H9 (cell line): ENCODE measurements at places on chromosomes 16 and 17. TPM values are rescaled to one million over a fixed set of nuclear protein-coding genes. Genes with fewer than 3 reads are reported as not detected.

- DNase-seq = no peak
Measured at GRCh38 chr17:57236686-57237299, 19.5 kb upstream of the MSI2 start.

DNA sequence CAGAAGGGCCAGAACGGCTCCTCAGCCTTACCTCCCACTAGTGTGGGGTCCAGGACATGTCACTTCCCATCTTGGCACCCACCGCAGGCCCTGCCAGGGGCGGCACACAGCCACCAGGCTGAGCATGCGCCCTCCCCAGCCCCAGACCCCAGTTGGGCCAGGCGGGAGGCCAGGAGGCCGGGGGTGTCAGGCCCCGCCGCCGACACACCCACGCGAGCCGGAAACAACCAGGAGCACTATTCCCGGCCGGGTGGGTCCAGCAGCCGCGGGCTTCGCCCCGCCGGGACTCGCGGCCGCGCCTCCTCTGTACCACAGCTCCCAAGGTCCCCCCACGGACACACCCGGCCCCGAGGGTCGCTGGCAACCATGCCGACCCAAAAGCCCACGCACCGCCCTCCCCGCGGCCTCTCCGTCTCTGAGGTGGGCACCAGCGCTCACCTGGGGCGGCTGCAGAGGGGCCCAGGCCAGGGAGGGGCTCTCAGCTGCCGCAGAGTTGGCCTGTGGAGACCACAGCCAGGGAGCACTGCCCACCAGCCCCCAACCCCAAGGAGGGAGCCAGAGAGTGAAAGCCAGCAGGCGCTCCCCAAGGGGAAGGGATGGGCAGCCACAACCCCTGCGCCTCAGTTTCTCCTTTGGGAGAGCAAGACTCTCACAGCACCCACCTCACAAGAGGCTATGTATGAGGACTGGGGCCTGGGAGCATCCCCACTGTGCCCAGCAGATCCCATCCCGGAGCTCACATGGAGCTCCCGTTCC lies 18.0 kb downstream of the B9D1 start:
- DNase-seq = peak; percentile 29

DNA sequence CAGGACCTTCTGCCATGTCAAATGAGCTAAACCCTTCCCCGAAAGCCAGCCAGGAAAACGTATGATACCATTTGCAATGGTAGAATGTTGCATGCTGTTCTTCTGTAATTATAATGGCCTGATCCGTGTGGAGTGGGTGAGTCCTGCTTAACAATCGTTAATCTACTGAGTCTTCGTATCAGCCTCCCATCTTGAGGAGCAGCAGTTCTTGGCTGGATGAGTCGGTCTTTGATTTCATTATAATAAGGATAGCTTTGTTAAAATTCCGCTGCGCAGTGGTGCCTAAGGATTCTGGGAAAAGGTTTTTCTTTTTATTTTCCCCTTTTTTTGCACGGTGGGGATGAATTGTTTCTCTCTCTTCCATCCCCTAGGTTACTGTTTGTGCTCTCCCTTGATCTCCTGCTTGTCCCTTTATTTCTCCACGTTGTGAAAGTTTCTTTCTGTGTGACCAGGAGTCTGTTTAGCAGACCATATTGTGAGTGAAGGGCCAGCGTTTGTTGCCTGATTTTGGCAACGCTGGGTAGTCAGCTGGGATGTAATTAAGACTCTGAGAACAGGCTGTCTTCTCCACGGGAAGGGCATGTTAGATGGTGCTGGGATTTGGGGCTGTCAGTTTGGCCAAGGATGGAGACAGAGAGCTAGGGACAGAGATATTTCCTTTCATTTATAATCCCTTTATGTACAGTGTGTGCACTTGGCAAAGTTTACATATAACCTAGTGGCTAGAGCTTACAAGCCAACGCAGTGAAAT lies 263.0 kb downstream of the FTO start:
- no peak for DNase-seq

DNA sequence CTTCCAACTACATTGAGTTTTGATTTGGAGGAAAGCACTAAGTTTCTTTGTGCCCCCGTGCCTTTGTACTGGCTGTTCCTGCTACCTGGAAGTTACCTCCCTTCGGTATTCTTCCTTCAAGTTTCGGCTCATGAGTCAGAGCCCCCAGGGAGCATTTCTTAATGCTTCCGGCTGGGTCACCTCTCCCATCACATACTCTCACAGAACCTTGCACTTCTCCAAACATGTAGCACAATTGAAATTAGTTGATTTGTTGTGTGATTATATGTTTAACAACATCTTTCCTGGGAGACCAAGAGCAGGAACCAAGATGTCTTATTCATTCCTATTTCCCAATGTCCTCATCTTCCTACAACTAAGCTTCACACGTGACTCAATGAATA lies 158.6 kb upstream of the CDH5 start:
- no peak for DNase-seq

DNA sequence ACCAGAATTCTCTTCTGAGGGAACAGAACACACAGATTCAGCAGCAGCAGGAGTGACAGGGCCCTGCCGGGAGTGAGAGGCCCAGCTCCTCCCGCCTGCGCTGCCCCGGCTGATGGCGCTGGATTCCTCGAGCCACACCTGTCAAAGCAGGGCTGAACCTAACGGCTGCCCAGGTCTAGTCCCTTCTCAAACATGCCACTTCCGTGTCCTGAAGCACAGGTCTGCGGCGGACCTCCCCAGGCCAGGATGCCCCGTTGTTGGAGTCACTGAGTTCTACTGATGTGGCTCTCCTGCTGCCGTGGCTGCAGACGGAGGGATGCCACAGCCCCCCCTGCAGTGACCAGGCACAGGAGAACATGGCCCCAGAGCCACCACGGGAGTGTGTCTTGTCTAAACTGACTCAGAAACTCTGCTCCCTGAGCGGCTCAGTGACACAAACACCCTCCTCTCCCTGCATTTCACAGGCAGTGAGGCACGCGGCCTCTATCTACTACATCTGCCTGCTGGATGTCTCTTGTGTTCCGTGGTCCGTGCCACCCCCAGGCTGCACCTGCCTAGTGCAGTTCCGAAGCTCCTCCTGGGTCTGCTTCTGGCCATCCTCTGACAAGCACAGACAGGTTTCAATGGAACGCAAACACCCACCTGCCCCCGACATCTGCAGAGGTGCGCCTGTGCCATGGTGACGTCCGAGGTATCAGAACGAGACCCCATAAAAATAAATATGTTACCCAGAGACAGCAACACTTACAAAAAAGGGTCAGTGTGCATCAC lies 44.7 kb upstream of the DNAH17 start:
- no peak for DNase-seq

DNA sequence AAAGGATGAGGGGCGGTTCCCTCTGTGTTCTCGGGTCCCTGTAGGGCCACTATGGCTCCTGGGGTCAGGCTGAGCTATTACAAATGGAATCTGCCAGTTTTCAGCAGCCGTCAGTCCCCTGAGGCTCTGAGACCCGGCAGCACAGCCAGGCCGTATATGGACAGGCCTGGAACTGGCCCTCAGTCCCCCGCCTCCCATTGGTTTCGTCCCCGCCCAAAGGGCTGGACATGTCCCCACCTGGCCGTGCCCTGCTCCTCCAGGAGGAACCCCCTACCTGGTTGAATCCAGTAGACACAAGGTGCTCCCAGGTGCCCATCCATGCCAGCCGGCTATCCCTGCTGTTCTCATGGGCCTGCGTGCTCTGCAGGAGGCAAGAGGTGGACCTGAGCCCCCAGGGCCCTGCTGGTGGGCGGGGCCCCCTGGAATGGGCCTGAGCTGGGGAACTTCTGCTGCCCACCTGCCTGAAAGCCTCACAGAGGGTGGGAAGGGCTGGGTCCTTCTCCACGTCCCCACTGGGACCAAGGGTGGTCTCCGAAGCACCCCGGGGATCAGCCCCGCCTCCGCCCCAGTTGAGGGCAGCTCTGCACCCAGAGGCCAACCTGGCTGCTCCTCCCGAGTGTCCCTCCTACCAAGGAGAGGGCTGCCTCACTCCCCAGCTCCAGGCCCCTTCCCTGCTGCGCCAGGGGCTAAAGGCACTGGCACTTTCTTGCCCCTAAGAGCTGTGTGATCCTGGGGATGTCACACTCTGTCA lies 16.8 kb downstream of the VASN start:
- no peak for DNase-seq

DNA sequence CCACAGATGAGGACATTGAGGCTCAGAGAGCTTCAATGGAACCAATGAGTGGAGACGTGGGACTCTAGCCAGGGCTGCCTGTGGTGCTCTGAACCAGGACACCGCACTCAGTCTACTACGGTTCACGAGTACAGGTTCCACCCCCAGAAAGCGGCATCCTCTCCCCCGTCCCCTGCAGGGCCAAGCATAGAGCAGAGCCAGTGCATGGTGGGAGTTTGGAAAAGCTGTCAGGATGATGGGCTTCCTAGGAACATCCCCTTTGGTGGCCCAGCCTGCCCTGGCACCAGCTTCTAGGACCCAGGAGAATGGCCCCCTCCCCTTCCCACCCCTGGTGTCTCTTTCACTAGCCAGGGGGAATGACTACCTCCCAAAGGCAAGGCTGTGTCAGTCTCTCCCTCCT lies 8.4 kb downstream of the ZNF319 start:
- DNase-seq = no peak

- no peak for DNase-seq
Measured at GRCh38 chr17:19010729-19011505, 6.4 kb upstream of the FAM83G start.

- DNase-seq = no peak
Measured at GRCh38 chr17:9330611-9331271, 244.9 kb downstream of the STX8 start.

GRCh38 chr16:16871196-16871595 lies 492.3 kb downstream of the NPIPA7 start:
- peak; percentile 56 for DNase-seq

GRCh38 chr16:22352723-22353122 lies 21.7 kb downstream of the CDR2 start:
- DNase-seq = no peak

- no peak for DNase-seq
Measured at GRCh38 chr17:82686366-82687324, 11.9 kb downstream of the RAB40B start.

DNA sequence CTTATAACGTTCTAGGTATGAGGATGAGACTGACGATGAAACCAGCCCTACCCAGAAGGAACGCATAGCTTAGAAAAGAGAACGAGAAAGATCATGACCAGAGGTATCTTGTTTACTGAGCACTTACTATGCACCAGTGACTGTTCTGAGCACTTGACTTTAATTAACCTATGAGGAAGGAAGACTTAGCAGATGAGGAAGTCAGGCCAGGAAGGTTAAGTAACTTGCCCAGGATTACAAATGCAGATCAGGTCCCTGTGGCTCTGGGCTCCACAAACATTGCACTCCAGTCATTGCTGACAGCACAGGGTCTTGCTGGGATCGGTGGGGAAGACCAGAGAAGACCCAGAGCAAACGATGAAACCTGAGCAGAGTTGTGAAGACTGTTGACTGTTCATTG lies 7.1 kb downstream of the KRT13 start:
- DNase-seq = no peak

GRCh38 chr16:50302472-50303005 lies 36.2 kb downstream of the ADCY7 start:
- DNase-seq = no peak

GRCh38 chr16:47667956-47668355 lies 206.8 kb downstream of the PHKB start:
- DNase-seq = no peak

- no peak for DNase-seq
Measured at GRCh38 chr16:16915771-16916170, 536.8 kb downstream of the NPIPA7 start.

GRCh38 chr17:60600490-60601446 lies 775 bp downstream of the PPM1D start:
- peak; percentile 82 for DNase-seq

DNA sequence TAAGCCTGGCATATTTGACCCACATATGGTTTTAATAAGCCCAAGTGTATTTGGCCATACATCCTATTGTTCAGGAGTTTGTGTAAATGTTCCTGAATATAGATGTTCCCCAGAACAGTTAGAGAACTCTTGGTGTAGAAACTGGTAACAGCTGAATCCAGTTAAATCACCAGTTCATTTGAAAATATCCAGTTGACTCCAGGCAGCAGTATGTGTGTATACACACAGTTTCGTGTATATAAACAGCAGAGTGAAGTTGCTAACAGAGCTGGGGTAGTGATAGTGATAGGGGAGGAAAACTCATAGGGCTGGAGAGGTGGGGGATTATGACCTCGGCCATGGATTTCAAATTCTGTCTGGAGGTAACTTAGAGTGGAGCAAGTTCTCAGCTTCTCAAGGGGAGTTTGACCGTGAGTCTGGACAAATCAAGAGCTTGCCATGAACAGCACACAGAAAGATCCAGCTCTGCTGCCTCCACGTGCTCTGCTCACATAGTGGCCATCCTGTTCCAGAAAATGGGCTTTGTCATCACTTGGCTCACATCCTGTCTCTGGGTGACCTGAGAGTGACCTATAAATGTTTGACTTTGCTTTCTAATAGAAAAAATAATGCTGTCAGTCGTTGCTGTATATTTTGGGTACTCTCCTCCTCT lies 30.6 kb upstream of the MMD start:
- DNase-seq = no peak

GRCh38 chr16:7343243-7343642 lies 10.6 kb downstream of the RBFOX1 start:
- DNase-seq = no peak

DNA sequence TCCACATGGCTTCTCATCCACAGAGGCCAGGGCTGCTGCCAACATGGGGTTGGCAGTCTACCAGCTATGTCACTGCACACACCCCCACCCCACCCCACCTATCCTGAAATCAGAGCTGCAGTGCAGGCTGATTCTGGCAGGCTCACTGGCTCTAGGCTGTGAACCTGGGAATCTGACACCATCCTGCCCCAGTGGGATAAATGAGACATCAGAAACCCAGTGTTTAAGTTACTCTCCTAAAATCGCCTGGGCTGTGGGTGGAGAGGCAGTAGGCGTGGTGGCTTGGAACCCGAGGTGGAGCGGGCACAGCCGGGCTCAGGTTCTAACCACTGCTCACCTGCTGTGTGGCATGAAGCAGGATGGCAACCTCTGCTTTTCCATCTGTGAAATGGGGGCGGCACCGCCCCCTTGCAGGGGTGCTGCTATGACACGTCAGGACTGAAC lies 5.6 kb downstream of the SLC38A8 start:
- DNase-seq = no peak

Gene TPPP3
- 0.48 and 0.79 TPM in 2 replicates for total RNA-seq

Gene TBL3
- total RNA-seq = 53.3 and 54.0 TPM in 2 replicates

Gene HBA1
- total RNA-seq = 2.0 and 7.2 TPM in 2 replicates

Gene ZACN
- total RNA-seq = 0.09 and 0.31 TPM in 2 replicates

Gene TP53TG3E
- not detected in 2 replicates for total RNA-seq

Gene SLFN11
- 0.55 and 0.90 TPM in 2 replicates for total RNA-seq

Gene PRPF8
- total RNA-seq = 402 and 408 TPM in 2 replicates

Gene GCGR
- total RNA-seq = 0.24 and 0.26 TPM in 2 replicates

Gene SMG6
- 28.6 and 35.6 TPM in 2 replicates for total RNA-seq

Gene SHISA6
- total RNA-seq = 1.9 and 2.9 TPM in 2 replicates

Gene C16orf78
- not detected in 2 replicates for total RNA-seq

Gene KRTAP2-3
- total RNA-seq = not detected in 2 replicates

Gene TRIM47
- total RNA-seq = 5.5 and 6.9 TPM in 2 replicates

Gene JPH3
- total RNA-seq = 30.3 and 32.7 TPM in 2 replicates

Gene KRT15
- 0.35 and 0.87 TPM in 2 replicates for total RNA-seq

Gene MYH8
- total RNA-seq = not detected in 2 replicates

Gene TMEM88
- 8.9 and 11.3 TPM in 2 replicates for total RNA-seq

Gene TBC1D16
- 82.7 and 85.8 TPM in 2 replicates for total RNA-seq

Gene SYCE1L
- 9.9 and 11.5 TPM in 2 replicates for total RNA-seq

Gene RNF43
- 0.42 and 0.72 TPM in 2 replicates for total RNA-seq

Gene TEX14
- 0.31 and 0.55 TPM in 2 replicates for total RNA-seq

Gene PIK3R5
- total RNA-seq = 1.4 and 1.7 TPM in 2 replicates

Gene CAPNS2
- total RNA-seq = 0.29 TPM in 1 of 2 replicates, not detected in the other
